ENCODE measurements at places on chromosomes 5 and 9. TPM values are rescaled to one million over a fixed set of nuclear protein-coding genes. Genes with fewer than 3 reads are reported as not detected.

The SPATA31D4 gene
- not detected for total RNA-seq

The TARS1 gene
- 59.5 TPM for total RNA-seq

The STPG3 gene
- not detected for total RNA-seq

The OCLN gene
- total RNA-seq, result 5.0 TPM

The CHD1 gene
- 126 TPM for total RNA-seq

The SLC25A2 gene
- 0.63 TPM for total RNA-seq

The SOHLH1 gene
- not detected for total RNA-seq

The PCDHGA12 gene
- total RNA-seq, result 26.9 TPM

The PCDHB11 gene
- 24.1 TPM for total RNA-seq

The CARTPT gene
- total RNA-seq, result 0.63 TPM
